Activated CD4-positive, alpha-beta T cell treated with anti-CD3 and anti-CD28 coated beads, Interleukin-2, Interleukin-6, amounts not matched to agents 100 ng/mL and 50 ng/mL, durations not matched to agents 16 hours and 8 hours (primary cell): ENCODE measurements at places on chromosomes 7 and 10.

DNA sequence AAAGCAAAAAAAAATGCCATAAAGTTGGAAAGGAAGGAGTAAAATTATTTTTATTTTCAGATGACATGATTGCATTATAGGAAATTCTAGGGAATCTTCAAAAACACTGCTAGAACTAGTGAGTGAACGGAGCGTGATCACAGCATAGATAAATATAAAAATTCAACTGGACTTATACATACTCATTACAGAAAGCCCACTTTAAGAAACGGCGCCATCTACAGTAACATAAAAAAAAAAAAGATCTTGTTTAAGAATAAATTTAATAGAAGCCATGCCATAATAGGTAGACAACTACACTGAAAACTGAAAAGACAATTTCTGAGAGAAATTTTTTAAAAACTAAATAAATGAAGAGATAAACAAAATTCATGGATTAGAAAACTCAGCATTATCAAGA, 623.1 kb upstream of the MGMT start:
- no peak for DNase-seq

- DNase-seq, result no peak
Measured at GRCh38 chr10:75408911-75409885, 7.6 kb upstream of the ZNF503 start.

- no peak for DNase-seq
Measured at GRCh38 chr10:35386594-35387174, 50.4 kb downstream of the CCNY start.

DNA sequence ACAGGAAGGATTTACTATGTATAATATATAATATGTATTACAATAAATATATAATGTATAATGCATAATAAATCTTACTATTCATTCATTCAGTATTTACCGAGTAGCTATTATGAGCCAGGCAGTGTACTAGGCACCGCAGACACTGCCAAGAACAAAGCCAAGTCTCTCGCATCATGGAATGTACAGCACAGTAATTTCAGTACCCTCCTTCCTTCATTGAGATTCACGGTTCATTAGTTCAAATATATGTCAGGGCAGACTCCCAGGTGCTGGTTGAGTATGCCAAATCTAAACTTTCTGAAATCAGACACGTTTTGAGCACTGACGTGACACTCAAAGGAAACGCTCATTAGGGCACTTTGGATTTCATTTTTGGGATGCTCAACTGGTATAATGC, 9.1 kb downstream of the USP6NL start:
- no peak for DNase-seq

DNA sequence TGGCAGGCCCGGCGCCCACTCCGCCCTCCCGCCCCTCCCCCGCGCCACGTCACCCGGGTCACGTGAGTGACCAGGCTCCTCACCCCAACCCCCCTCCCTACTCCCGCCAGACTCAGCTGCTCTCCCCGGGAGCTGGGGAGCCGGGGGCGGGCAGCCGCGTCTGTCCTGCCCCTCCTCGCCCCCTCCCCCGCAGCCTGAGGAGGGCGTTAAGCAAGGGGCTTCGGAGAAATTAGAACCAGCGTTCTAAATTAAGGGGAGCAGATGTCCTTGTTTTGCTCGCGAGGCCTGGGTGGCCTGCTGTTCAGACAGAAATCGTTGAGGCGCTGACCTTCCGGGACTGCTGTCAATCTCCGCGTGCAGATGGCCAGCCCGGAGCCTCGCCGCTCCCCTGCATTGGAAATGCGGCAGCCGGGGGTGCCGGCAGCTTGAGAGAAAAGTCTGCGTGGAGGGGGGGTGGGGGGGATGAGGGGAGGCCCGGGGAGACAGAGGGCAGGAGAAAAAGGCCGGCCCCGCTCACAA, 102.2 kb upstream of the ZNF438 start:
- DNase-seq, result peak; percentile 82

GRCh38 chr10:110755781-110756180, 111.6 kb downstream of the RBM20 start:
- DNase-seq, result no peak

DNA sequence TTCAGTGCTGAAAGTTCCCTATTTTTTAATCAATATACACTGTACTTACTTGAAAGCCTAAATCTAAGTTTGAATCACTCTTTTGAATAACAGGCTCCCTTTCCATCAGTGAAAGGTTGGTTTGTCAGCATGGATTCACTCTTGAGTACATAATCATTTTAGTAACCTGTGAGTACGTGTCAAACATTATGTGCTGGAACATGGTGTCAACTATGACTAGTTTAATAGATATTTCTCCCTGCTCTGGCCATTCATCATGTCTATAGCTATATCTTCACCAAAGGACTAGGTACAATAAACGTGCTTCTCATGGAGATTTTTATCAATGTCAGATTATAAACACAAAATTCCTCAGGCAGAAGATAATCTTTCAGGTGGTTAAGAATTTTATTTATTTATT, 61.7 kb upstream of the MDFIC start:
- DNase-seq, result no peak

DNA sequence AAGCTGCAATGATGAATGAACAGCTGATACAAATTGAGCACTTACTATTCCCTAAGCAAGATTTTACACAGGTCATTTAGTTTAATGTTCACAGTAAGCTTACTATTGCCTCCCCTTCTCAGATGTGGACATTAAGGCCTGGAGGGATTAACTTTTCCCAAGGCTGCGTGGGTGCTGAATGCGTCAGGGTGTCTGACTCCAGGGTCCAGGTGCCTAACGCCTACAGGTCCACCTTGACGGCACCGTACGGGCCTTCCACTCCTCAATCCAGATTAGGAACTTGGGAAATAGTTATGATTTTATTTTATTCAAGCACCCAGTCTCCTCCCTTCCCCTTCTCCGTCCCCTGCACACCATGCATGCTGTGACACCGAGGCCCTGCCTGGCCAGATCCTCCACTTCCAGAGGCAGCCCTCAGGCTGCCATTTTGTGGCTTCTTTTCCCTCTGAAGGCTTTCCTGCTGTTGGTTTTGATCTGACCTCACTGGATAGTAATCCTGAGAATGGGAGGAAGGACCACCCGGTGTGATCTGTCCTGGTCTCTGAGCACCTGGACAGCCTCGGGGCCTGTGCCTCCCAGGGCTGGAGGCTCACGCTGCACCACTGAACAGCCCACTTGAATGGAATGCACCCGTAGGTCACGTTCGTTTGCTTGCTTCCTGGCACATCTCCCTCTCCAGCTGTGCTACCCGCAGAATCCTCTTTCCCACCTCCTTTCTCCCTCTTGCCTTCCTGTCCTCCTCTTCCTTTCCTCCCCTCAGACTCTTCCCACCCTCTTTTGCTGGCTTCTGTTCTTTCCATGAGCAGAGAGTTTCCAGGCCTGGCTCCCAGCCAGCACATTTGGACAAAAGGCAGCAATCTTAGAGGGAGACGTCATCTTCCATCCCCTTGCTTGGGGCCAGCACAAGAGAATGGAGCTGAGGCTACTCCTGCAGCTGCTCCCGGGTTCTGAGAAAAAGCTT, 14.4 kb downstream of the DENND2A start:
- no peak for DNase-seq

DNA sequence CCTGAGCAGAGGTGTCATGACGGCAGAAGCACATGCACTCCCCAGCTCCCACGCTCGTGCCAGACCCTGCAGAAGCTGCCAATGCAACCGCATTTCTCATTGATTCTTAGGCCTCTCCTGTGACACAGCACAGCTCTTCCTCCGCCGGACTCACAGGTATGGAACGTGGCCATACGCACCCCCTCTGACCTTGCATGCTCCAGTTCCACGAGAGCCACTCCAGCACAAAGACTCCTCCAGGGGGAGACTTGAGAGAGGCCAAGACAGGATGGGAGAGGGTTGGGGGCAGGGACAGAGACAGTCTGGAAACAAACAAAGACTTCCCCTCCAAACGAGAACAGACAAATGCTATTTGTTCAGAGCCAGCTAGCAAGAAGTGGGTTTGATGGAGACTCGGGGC, 124.3 kb upstream of the PPP2R2D start:
- DNase-seq, result no peak

- no peak for DNase-seq
Measured at GRCh38 chr10:13810568-13810967, 223.8 kb downstream of the PRPF18 start.

- no peak for DNase-seq
Measured at GRCh38 chr7:79376299-79377025, 77.0 kb downstream of the MAGI2 start.

DNA sequence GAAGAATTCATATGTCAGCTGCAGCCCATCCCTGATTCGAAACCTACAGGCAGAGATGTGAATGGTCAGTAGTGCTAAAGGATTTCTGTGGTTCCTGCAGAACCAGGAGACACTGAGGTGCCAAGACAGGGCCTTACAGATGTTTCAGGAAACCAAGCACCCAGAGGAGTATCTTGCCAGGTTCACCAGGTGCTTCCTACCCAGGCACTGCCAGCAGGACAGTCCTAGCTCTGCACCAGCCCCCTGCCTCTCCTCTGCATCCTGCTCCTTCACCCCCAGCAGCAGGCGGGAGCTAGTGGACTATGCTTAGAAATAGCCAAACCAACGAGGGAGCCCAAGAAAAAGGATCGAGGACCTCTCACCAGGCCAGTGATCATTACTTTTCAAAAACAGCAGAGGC, 4.2 kb upstream of the IKZF1 start:
- DNase-seq, result no peak

DNA sequence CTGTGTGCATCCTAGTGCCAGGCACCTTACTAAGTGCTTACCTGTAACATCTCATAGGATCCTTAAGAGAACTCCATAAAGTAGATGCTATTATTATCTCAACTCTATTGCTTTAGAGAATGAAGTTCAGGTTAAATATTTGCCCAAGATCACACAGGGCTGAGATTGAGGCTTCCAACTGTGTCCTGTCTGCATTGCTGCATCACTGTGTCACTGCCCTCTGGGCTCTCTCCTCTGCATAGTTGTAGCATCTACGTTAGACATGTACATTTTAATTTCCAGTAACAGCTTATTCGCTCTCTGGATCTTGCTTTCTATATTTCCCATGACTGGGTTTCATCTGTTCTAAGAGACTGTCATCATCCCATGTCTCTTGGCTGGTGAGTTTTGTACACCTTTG, 63.6 kb upstream of the FZD8 start:
- DNase-seq, result no peak
